ENCODE measurements at places on chromosomes 2 and 18.

DNA sequence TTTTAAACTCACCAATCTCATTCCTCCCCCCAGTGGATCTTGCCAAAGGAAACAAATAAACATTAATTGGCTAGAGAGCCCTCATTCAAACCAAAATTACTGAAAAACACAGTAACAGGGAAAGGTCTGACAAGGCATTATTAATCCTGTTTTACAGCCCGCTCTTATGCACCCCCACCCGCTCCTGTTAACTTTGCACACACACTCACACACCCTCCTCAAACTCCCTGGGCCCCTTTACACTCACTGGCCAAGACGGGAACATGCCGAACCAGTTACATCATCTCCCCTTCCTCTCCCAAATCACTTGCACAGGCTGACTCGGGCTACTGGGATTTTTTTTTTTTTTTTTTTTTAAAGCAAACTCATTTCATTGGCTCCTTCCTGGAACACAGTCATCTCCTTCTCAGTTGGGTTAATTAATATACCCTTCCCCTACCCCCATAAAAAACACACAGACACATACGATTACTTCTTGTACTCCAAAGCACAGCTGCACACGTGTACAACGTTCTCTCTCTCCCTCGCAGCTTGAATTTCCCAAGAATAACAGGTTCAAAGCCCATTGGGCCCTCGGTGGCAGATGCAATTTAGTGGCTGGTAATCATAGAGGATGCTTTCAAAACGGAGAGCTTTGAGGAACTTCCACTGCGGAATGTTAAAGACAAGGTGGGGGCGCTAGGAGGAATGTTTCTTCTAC is 31.8 kb downstream of the KLF7 start:
- DNase-seq: no peak

DNA sequence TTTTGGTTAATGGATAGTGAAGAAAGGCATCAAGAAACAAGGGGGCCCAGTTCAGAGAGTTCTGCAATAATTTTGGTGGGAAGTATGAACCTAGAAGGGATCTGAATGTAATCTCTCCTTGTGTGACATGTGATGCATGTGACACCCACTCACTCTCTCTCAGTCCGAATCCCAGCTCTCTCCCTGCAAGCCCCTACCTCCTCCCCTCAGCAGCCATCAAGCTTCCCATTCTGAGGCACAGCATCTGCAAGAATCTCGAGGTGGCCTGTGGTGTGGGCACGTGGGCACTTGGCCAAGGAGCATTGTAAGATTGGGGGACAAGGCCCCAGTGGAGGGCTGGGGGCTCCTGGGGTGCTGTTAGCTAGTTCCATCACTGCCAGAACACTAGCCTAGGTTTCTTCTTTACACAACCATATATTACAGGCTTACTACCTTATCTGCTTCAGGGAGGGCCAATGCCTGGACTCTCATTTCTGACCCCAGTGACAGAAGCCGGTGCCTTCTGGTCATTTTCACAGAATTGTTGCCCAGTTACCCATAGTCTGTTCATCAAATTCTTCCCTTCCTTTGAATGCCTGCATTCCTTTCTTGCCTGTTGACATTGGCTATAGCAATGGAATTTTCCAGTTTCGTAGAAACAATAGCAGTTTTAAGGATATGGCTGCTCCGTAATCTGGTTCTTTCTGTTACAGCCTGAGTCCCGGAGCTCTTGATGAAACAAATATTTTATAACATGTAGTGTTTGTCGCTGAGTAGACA is 13.3 kb upstream of the LCLAT1 start:
- no peak for DNase-seq

DNA sequence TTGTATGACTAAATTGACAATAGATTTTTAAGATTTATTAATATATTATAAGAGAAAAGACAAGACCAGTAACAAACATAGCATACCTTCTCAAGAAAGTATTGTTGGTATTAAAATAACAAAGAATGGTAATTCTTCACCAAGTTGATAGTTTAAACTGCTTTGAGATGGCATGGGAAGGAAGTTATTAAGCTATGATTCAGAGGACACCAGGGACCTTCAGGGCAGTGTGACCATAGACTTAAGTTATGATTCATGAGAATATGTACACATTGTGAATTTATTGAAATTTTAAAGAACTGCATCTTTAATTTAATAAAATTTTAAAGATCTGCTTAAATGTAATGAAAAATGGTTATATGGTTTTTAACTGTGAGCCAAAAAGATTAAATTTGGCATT is 205.7 kb downstream of the DSEL start:
- DNase-seq: no peak

- no peak for DNase-seq
These were observed 11.4 kb downstream of the CTIF start for GRCh38 chr18:48550101-48550729.

- no peak for DNase-seq
These were observed 7.6 kb downstream of the ZFP36L2 start for GRCh38 chr2:43218702-43219382.

GRCh38 chr2:16240402-16240801 is 300.1 kb downstream of the MYCN start:
- DNase-seq: no peak

- DNase-seq: no peak
These were observed 9.4 kb upstream of the ARHGAP28 start for GRCh38 chr18:6719910-6720683.

- DNase-seq: no peak
These were observed 10.7 kb downstream of the CXCR1 start for GRCh38 chr2:218155953-218156479.

GRCh38 chr2:200455958-200456421 is 53.9 kb downstream of the KCTD18 start:
- no peak for DNase-seq

DNA sequence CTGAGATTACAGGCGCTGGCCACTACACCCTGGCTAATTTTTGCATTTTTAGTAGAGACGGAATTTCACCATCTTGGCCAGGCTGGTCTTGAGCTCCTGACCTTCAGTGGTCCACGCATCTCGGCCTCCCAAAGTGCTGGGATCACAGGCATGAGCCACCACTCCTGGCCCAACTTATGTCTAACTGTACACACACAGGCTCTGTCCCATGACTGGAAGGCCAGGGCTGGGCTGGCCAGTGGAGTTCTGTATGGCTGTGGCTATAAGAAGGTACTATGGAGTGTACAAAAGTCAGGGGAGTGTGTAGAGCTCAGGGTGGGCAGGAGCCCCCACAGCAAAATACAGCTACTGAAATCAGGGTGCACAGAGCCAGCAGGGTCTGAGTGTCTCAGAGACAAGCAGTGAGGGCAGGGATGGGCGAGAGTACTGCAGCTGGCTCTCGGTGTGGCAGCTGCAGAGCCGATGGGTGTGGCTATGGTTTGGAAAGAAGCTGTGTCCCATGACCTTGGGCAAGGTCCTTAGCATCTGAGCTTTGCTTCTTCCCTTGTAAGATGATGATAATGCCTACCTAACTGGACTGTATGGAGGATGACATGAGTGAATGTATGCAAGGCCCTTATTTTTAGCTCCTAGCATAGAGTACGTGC is 10.4 kb upstream of the MSGN1 start:
- no peak for DNase-seq

DNA sequence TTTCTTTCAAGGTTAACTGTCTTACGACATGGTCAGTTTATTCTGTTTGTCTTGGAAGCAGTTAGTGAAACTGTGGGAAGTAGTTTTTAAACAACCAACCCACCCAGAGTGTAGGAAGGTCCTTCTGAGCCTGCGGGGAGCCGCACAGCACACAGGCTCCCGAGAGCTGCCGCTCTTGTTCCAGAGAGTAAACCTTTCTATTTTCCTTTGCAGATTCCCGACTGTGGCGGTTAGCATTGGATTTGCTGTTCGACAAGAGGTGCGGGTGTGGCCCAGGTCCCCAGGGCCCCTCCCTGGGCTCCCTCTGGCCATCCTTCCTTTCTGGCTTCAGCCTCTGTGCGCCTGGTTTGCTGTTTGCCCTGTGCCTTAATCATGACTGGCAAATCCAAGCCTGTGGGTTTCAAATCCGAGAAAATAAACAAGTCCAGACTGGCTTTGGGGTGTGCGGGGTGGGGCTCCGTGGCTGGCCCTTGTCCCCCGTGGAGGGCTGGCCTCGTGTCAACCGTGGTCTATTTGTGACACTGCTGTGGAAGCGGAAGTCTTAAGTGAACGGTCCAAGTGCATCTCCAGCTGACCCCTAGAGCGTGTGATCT is 30.7 kb downstream of the IMPA2 start:
- DNase-seq: no peak

DNA sequence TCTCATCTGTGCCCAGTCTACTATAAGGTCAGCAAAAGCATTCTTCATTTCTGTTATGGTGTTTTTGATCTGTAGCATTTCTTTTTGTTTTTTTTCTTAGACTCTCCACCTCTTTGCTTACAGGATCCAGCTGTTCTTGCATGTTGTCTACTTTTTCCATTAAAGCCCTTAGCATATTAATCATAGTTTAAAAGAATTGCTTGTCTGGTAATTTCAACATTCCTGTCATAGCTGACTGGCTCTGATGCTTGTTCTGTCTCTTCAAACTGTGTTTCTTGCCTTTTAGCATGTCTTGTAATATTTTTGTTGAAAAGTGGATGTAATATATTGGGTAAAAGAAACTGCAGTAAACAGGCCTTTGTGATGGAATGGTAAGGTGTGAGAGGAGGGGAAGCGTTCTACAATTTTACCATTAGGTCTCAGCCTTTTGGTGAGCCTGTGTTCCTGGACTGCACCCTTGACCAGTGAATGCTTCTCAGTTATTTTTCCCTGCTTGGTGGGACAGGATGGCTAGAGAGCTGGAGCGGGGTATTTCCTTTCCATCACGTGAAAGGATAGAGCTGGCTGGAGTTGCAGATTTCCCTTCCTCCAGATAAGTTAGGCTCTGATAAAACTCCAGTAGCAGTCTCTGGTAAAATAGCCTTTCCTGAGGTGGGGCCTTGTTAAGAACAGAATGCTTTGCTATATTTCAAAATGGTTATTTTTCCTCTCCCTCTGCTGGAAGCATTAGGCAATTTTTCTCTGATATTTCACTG is 65.4 kb downstream of the PLA2R1 start:
- DNase-seq: no peak

GRCh38 chr2:18630541-18630940 is 41.2 kb upstream of the NT5C1B start:
- no peak for DNase-seq

- no peak for DNase-seq
These were observed 62.0 kb upstream of the LGALSL start for GRCh38 chr2:64391940-64392339.

DNA sequence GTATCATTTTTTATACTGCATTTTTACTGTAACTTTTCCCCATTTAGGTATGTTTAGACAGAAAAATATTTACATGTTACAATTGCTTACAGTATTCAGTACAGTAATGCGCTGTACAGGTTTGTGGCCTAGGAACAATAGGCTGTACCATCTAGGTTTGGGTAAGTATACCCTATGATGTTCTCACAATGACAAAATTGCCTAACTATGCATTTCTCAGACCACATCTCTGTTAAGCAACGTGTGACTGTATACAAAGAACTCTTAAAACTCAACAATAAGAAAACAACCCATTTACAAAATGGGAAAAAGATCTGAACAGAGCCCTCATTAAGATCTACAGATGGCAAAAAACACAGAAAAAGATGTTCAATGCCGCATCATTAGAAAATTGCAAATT is 29.4 kb downstream of the FAM210A start:
- DNase-seq: no peak

DNA sequence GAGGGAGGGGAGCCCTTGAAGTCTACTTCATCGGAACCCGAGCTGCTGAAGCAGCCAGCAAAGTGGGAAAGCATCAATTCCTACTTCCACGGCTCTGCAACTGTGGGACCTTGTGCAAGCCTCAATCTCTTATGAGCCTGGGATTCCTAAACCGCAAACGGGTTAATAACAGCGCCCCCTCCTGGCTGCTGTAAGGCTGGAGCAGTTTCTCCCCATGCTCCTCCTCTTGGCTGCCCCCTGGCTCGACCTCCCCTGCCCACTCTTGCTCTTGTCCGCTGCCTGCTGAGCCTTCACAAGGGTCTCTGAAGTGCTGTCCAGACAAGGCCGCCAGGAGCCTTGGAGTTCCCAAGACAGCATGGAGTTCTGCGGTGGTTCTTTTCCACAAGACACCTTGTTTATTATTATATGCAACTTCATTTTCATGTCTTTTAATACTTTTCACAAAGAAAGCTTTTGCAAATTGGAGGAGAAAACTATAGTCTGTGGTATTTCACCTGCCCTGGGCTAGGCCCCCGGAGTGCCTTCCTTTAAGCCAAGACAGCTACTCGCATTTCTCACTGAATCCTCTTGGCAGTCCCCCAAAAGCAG is 157.2 kb downstream of the DDX1 start:
- DNase-seq: no peak

GRCh38 chr2:47842846-47843245 is 59.9 kb downstream of the MSH6 start:
- no peak for DNase-seq

DNA sequence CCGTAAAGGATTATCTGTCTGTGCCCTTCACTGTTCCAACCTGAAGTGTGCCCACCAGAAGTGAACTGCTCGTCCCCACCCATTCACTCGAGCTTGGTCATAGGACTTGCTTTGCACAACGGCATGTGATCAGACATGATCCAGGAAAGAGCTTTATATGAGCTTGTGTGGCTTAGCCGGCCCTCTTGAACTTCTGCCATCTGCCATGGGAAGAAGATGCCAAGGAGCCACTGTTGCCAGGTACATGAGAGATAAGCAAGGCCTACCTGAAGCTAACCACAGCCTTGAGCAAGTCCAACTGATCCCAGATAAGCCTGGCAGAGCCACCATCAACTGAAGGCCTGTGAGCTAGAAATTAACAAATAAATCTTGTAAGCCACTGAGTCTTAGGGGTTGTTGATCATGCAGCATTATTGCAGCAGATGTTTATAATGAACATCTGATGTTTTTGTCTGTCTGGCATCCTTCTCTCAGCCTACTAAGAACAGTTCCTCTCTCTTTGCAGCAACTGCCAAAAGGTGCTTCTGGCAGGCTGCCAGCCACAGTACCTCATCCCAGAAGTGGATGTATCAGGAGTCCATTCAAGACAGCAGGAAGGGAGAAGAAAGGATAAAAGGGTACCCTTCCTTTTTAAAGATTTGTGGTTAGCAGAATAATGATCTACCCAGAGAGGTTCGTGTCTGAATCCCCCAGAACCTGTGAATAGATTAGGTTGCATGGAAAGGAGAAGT is 16.8 kb downstream of the DBI start:
- no peak for DNase-seq

GRCh38 chr2:180660881-180661685 is 319.3 kb upstream of the UBE2E3 start:
- DNase-seq: no peak
